ENCODE measurements at places on chromosomes 4 and X.
A peak's percentile ranks its signal among the peaks of the same experiment; 100 is the strongest.

- peak; percentile 45 for DNase-seq
Measured at GRCh38 chrX:101462892-101463291, 22.4 kb upstream of the ARMCX4 start.

- no peak for DNase-seq
Measured at GRCh38 chr4:67785528-67785927, 31.3 kb upstream of the GNRHR start.

- no peak for DNase-seq
Measured at GRCh38 chr4:104501290-104501689, 6.6 kb upstream of the CXXC4 start.

DNA sequence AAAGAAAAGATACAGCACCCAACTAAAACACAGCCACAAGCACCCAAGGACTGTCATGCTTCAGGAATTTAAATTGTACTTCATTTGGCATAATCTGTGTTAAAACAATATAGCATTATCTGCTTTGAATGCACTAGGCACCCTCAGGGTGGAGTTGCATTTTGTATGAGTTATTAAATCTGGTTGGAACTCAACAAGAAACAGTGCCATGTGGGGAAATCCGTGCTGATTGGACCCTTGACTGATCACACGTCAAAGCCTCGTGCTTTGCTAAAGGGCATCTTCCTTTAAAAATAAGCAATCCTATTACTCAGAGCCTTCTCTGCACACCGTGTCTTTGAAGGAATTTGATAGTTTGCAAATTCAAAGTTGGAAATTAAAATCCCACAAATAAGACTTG, 35.4 kb downstream of the IGFBP7 start:
- no peak for DNase-seq

- no peak for DNase-seq
Measured at GRCh38 chr4:168659741-168660465, 163.1 kb downstream of the PALLD start.

DNA sequence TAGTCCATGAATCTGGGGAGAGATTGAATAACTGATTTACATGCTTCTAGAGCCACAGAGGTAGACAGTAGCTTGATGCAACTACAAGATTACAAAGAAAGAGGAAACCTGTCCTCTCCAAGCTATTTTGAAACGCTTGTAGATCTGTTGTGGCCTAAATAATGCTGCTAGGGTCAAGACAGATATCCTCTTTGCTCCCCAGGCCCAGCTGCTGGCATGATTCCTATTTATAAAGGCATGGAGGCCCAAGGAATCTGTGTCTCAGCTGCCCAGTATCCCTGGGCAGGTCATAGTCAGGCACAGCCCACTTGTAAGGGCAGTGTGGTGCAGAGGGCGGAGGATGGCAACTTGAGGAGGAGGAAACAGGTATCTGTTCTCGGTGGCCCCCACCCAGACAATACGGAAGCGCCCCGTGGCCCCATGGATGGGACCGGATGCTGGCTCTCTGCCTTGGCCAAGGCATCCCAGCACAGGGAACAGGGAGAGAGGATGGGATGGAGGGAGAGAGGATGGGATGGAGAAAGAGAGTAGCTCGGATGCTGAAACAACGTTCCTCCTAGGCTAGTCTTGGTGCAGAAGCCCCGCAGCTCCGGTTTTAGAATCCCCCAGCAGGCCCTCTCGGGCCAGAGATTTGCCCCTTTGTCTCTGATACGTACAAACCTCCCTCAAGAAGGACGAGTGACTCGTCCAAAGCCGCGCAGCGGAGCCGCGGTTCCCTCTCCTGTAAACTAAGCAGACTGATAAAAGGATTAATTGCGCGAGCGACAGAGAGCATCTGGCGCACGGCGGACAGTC, 767 bp upstream of the SMIM20 start:
- peak; percentile 5 for DNase-seq

All from lung microvascular endothelial cell (primary cell).